Activated naive CD4-positive, alpha-beta T cell treated with anti-CD3 and anti-CD28 coated beads, Interleukin-2, amount 10 ng/mL, durations not matched to agents 7 days and 5 days (primary cell): ENCODE measurements at places on chromosomes 4 and X.

DNA sequence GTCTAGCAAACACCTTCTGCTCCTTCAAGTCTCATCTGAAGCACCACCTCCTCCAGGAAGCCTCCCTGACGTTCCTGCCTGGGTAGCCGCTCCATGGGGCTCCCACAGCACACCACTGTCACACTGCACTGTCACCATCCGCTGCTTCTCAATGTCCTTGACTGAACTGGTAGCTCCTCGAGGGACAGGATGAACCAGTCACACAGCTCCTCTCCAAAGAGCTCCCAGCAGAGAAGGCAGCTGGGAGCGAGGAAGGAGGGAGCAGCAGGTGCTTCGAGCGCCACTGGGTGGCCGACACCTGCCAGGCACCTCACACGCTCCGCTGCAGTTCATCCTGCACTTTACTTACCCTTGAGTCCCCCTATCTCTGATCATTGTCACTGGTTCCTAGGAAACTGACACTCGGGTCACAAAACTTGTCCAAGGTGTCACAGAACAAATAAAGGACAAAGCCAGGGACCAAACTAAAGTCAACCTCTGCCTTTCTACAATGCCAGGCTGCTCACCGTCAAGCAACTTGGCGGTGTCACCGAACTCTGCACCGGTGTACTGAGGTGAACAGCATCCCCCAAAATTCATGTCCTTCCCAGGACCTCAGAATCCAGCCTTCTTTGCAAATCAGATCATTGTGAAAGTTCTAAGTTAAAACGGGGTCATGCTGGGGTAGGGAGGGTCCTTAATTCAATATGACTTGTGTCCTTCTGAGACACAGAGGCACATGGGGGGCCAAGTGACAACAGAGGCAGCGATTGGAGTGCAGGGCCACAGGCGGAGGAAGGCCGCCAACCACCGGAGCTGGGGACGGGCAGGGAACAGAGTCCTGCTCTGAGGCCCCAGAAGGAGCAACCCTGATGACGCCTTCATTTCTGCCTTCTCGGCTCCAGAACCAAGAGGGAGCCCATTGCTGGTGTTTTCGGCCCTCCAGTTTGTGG, 5.5 kb upstream of the S100P start:
- H3K36me3 ChIP-seq = peaks cover 18% of the 10 kb centered on the region
- H3K27ac ChIP-seq = peak overlapping the region; percentile 99
- H3K4me1 ChIP-seq = peaks cover 74% of the 10 kb centered on the region
- H3K27me3 ChIP-seq = no peaks in the 10 kb centered on the region

GRCh38 chr4:123361195-123361861, 35.3 kb upstream of the SPRY1 start:
- H3K4me3 ChIP-seq = no peak overlapping the region
- H3K36me3 ChIP-seq = no peaks in the 10 kb centered on the region
- H3K27me3 ChIP-seq = no peaks in the 10 kb centered on the region
- DNase-seq = no peak
- no peak overlapping the region for H3K27ac ChIP-seq

- H3K27ac ChIP-seq = peak overlapping the region; percentile 94
- no peaks in the 10 kb centered on the region for H3K27me3 ChIP-seq
- peaks cover 40% of the 10 kb centered on the region for H3K36me3 ChIP-seq
- peaks cover 68% of the 10 kb centered on the region for H3K4me1 ChIP-seq
- peak overlapping the region; percentile 71 for H3K4me3 ChIP-seq
- peak; percentile 88 for DNase-seq
Measured at GRCh38 chr4:2837904-2838496, 5.6 kb upstream of the ADD1 start.

DNA sequence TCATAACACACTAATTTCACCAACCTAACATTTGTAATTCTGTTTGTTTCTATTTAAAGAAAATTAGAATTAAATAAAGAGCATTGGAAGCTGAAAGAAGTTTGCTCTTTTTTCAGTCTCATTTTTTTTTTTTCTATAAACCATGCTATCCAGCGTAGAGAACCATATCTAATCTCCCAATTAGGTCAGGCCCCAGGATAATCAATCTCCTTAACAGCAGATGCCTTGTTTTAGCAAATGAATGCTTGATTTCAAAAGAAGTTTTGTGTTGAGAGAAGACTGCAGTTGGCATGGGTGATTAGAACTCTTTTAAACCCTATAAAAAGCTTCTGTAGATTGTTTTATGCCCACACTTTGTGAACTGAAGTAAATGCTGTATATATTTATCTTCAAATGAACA, 15.6 kb upstream of the MAD2L1 start:
- H3K36me3 ChIP-seq = no peaks in the 10 kb centered on the region
- no peaks in the 10 kb centered on the region for H3K27me3 ChIP-seq
- H3K4me3 ChIP-seq = no peak overlapping the region
- no peak for DNase-seq
- H3K4me1 ChIP-seq = no peaks in the 10 kb centered on the region

GRCh38 chrX:71177327-71177726, 32.7 kb downstream of the NLGN3 start:
- H3K27ac ChIP-seq = no peak overlapping the region
- no peak for DNase-seq
- peaks cover 34% of the 10 kb centered on the region for H3K36me3 ChIP-seq
- H3K27me3 ChIP-seq = no peaks in the 10 kb centered on the region
- H3K4me1 ChIP-seq = peaks cover 20% of the 10 kb centered on the region
- H3K4me3 ChIP-seq = no peak overlapping the region

- peak within 1 kb of the TSS; percentile 100 for H3K27ac ChIP-seq
- H3K4me1 ChIP-seq = peaks cover 70% of the 10 kb centered on the region
- DNase-seq = peak; percentile 57
- H3K36me3 ChIP-seq = peaks cover 46% of the 10 kb centered on the region
Measured at GRCh38 chrX:150692831-150693724, at the start of gene MTMR1. TSS of gene MTMR1 (plus strand) at chrX:150693396. CDS start at chrX:150693531, 135 bp downstream.

- no peak overlapping the region for H3K27ac ChIP-seq
- H3K4me1 ChIP-seq = no peaks in the 10 kb centered on the region
- no peak overlapping the region for H3K4me3 ChIP-seq
- no peaks in the 10 kb centered on the region for H3K36me3 ChIP-seq
Measured at GRCh38 chr4:16027114-16027513, 56.7 kb downstream of the PROM1 start.

DNA sequence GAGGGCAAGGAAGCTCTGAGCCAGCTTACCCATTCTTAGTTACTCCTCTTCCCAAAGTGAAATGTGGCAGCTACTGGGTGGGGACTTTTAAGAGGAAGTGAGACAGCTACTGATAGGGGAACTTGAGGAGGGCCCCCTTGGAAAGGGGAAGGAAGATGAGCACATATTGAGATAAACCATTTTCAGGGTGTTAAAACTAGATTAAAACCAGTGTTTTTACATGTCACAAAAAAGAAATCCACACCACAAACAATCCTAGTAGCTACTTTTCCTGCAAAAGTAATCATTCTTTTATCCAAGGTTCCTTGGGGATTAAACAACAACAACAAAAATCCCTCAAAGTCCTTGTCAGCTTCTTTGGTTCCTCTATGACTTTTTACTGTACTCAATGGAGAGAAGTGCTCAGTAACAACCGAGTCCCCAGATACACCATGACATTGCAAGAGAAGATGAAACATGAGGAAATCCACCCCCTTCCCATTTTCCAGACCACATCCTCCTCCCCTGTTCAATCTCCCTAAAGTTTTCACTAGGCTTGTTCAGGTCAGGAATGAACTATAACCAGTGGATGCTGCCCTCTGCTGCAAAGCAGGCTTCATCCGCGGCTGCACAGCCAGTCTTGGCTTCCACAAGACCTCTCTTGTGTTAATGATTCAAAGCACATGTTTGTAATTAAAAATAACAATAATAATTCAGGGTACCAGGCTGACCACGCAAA, 113.5 kb upstream of the TMEM164 start:
- no peak for DNase-seq
- no peaks in the 10 kb centered on the region for H3K36me3 ChIP-seq
- H3K4me1 ChIP-seq = no peaks in the 10 kb centered on the region
- no peak overlapping the region for H3K27ac ChIP-seq
- H3K27me3 ChIP-seq = peaks cover 7% of the 10 kb centered on the region
- H3K4me3 ChIP-seq = no peak overlapping the region

GRCh38 chrX:129653971-129654651, 645 bp downstream of the APLN start:
- DNase-seq = peak; percentile 48
- H3K4me3 ChIP-seq = peak overlapping the region; percentile 66
- H3K4me1 ChIP-seq = peaks cover 14% of the 10 kb centered on the region
- H3K27ac ChIP-seq = no peak overlapping the region
- H3K27me3 ChIP-seq = peaks cover 61% of the 10 kb centered on the region

- H3K36me3 ChIP-seq = no peaks in the 10 kb centered on the region
- no peak overlapping the region for H3K4me3 ChIP-seq
- no peak overlapping the region for H3K27ac ChIP-seq
- H3K27me3 ChIP-seq = peaks cover 32% of the 10 kb centered on the region
- H3K4me1 ChIP-seq = peaks cover 4% of the 10 kb centered on the region
Measured at GRCh38 chr4:87843936-87844335, 11.2 kb downstream of the MEPE start.

- no peaks in the 10 kb centered on the region for H3K4me1 ChIP-seq
- no peaks in the 10 kb centered on the region for H3K36me3 ChIP-seq
- no peak for DNase-seq
Measured at GRCh38 chr4:5357870-5358269, 306.6 kb downstream of the STK32B start.
